ENCODE measurements at places on chromosomes 11 and 22. TPM values are rescaled to one million over a fixed set of nuclear protein-coding genes. Genes with fewer than 3 reads are reported as not detected.
A peak's percentile ranks its signal among the peaks of the same experiment; 100 is the strongest.

The SAA1 gene
- 4.3 TPM for total RNA-seq

The CEP126 gene
- 0.90 TPM for total RNA-seq

The TRIM22 gene
- 53.3 TPM for total RNA-seq

The APOA4 gene
- total RNA-seq: not detected

The GNAZ gene
- 0.99 TPM for total RNA-seq

The OTOG gene
- total RNA-seq: not detected

The NPAS4 gene
- not detected for total RNA-seq

The CHRNA10 gene
- total RNA-seq: 1.2 TPM

The IGSF22 gene
- total RNA-seq: 0.60 TPM

The CD6 gene
- total RNA-seq: 642 TPM

The LINC01488 gene
- total RNA-seq: not detected

The EXT2 gene
- total RNA-seq: 37.8 TPM

DNA sequence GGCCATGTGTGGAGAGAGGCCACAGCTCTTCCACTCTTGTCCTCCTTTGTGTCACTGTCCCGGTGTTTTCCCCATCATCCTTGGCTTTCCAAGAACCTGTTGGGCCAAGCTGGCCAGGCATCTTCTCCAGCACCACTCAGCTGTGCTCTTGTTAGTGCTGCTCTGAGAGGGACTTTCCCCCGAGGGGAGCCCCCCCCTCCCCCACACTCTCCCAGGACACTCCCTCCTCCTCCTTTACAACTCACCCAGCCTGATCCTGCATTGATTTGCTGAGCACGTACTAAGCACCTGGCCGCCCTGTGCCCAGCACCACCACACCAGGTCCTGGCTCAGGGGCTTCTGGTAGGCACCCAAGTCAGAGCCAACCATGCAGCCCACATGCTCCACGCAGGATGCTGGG is 13.2 kb downstream of the TP53AIP1 start:
- DNase-seq: no peak

GRCh38 chr11:120929664-120930154 is 94.2 kb upstream of the TBCEL start:
- peak; percentile 11 for DNase-seq

- no peak for DNase-seq
These were observed 7.1 kb downstream of the TRIOBP start for GRCh38 chr22:37703906-37704305.

DNA sequence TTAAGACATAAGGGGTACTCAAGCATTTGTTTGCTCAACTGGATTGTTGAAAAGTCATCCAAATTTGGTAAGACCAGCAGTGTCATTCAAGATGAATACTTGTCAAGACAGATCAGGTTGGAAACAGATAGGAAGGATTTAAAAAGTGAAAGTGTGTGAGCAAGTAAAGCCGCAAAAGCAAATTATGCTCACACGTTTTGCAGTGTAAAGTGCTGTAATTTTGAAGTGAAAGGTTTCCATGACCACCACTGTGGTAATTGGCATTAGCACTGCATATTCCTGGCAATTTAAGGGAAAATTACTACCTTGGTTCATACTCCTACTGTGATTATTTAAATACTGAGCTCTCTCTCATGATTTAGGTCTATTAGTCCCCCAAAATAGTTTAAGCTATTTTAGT is 704.1 kb upstream of the CCDC179 start:
- no peak for DNase-seq

- no peak for DNase-seq
These were observed 19.7 kb downstream of the ALG9 start for GRCh38 chr11:111851636-111852035.

DNA sequence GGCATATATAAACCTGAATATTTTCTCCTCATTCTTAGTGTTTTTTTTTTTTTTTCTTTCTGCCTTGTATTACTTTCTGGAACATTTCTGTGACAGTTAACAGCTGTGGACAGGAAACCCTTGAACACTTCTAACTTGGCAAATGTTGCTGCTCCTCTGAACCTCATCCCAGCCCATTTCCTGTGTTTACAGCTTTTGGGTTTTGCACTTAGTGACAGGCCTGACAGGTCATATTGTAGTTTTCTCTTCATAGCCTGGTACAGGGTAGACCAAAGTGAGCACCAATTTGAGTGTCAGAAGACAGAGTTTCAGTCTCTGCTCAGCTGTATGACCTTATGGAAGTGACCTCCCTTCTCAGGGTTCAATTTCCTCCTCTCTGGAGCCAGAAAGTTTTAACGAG is 91.6 kb downstream of the STIM1 start:
- peak; percentile 18 for DNase-seq

- DNase-seq: no peak
These were observed 77.4 kb downstream of the PICALM start for GRCh38 chr11:85991508-85991907.

DNA sequence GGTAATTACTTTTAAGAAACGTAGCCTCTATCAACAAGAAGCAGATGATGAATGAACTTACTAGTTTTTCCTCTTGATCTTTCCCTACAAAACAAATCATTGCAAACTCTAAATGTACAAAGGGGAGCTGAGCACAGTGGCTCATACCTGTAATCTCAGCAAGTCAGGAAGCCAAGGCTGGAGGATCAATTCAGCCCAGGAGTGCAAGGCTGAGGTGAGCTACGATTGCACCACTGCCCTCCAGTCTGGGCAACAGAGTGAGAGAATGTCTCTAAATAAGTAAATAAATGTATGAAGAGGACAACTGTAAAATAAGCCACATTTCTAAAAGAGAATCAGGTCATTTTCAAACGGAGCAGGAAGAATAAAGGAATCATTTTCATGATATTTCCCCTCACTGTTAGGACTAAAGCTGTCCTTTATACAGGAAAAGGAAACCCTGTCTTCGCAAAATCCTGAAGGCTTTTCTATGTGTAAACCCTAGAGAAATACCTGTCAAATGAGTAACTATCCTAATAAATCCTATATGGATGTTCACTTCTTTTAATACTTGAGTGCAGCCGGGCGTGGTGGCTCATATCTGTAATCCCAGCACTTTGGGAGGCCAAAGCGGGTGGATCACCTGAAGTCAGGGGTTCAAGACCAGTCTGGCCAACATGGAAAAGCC is 41.2 kb downstream of the RRAS2 start:
- no peak for DNase-seq

- DNase-seq: peak; percentile 20
These were observed 68.1 kb upstream of the BID start for GRCh38 chr22:17842386-17842785.

GRCh38 chr11:615504-616319 is at the start of gene IRF7:
Gene IRF7, minus strand, starts transcription at chr11:615950. Its CDS starts 586 bp downstream, at chr11:615364.
- peak; percentile 75 for DNase-seq

- DNase-seq: no peak
These were observed 158.6 kb downstream of the FCHSD2 start for GRCh38 chr11:72983560-72983959.

DNA sequence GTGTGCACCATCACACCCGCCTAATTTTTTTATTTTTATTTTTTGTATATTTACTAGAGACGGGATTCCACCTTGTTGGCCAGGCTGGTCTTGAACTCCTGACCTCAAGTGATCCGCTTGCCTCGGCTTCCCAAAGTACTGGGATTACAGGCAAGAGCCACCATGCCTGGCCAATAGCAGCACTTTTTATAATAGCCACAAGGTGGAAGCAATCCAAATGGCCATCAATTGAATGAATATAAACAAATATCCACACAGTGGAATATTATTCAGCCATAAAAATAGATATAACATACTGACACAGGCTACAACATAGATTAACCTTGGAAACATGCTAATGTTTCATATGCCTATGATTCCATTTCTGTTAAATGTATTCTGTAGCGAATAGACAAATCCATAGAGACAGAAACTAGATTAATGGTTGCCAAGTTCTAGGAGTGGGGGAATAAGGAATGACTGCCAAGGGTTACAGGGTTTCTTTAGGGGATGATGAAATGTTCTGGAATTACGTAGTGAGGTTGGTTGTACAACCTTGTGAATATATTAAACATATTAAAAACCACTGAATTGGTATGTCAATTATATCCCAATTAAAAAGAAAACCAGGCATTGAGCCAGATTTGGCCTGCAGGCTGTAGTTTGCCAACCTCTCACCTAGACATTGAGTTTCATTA is 4.8 kb downstream of the VPS51 start:
- DNase-seq: no peak

- no peak for DNase-seq
These were observed 7.6 kb downstream of the VSIG10L2 start for GRCh38 chr11:125953401-125953935.

DNA sequence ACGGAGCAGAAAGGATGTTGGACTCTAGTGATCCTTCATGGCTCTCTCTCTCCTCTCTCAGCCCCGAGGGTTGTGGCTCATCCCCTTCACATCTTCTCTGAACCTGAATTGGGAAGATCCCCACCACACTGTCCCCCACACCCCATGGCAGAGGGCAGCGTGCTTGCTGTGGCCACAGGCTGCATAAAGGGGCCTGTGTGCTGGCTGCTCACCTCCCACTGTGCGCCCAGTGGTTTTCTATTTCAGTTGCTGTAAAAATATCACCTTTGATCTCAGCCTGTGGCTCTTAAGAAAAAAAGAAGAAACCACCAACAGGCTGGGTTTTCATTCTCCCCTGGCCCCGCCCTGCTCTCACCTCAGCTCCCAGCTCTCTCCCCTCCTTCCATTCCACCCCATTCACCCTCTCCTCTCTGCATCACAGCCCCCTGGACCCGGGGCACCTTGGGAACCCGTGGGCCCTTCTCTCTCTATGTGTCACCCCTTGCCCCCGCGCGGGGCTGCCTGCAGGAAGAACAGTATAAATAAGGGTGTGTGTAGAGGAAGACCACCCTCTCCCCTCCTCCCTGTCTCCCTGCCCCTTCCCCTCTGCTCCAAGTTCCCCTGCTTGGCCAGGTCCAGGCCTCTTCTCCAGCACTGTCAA is 25.8 kb upstream of the WNT11 start:
- no peak for DNase-seq

DNA sequence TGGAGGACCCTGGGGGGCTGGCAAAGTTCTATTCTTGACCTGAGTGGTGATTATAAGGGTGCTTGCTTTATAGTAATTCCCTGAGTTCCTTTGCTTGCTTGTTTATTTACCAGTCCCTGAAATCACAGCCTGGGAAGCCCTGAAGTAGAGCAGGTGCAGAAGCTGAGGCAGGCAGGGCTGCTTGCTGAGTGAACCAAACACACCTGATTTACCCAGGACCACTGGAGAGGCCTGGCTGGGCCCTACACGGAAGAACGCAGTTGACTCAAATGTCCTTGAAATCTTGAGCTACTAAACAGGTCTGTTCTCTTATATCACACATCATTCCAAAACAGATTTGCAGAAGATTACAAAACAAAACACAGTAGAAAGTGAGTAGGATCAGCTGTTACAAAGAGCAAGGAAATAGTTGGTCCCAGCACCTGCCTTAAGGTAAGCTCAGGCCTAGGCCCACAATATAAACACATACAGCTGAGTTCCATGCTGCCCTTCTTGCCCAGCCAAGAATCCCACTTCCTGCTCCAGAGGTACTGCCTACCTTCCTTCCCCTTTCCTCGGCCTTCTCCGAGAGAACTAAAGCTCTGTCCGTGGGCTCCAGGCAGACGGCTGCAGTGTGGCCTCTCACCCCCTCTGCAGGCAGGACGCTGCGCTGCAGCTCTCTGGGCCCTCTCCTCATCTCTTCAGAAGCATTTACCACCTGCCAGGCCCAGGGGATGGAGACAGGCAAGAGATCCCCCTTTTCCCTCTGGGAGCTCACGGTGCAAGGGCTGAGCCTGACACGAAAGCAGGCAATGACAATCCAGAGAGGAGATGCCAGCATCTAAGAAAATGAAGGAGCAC is 46.1 kb upstream of the SCUBE2 start:
- DNase-seq: peak; percentile 57

DNA sequence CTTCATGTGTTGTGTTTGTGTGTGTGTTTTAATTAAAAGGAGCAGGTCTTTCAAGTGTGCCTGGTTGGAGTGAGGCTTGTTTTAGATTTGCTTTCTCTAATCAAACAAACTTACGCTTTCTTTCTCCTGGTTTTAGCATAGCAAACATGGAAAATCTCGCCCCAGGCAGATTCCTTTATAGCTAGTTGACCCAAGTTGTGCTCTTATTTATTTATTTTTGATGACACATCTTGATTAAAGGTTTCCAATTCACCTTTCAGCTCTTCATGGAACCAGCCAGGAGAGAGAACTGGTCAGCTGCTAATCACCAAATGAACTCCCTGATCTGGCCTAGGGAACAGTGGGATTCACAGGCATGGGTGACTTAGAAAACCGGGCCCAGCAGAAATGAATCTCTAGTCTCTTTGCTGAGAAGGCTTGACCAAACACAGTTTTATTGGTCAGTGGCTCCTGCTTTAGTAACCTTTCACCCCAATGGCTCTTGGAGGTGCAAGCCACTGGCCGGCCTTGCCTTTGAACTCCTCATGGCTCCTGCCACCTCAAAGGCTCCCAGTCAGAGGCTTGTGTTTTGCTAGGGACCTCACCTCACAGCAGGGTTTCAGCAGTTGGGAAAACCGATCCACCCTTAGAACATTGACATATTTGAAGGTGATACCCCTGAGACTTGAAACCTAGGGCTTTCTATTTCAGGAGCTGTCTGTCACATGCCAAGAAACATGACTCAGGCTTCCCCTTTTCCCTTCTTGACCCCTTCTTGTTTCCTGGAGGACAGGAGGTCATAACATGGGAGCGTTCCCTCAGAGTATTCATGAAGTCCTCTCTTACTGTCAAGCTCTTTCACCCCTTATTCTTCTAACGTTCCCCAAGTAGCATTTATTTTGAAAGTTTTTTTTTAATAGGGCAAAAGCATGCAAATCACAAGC is 48.8 kb downstream of the EXT2 start:
- no peak for DNase-seq

- no peak for DNase-seq
These were observed 33.4 kb upstream of the FTH1 start for GRCh38 chr11:62000539-62001446.

DNA sequence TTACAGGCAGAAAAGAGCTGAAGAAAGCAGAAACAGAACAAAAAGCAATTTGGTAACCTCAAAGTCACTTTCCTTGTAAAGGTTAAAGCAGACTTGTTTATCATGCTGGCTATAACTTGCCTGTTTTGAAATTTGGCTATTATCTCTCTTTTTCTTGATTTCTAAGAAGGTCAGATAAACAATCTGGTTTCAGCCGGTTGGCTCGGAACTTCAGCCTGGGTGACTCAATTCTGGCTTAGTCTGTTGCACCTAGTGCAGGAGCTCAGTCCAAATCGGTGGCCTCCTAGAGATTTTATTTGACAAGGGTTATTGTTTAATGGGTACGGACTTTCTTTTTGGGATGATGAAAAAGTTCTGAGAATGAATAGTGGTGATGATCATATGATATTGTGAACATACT is 367.1 kb upstream of the B3GAT1 start:
- DNase-seq: no peak
